ENCODE measurements at places on chromosomes 3 and 15.

DNA sequence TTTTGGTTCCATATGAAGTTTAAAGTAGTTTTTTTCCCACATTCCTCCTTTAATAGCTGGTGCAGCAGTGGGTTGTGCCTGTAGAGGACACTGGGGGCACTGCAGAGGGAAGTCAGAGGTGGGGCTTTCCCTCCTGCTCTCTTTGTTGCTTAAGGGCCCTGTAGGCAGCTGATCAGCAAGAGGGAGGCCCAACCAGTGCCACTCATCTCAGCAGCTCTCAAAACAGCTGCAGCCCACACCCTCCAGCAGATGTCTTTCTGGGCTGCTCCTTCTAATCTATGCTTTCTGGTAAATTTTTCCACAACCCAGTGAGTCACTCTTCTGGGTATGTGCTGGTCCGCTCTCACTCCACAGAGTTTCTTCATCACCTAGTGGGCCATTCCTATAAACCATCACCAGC is 263.8 kb downstream of the FEZF2 start:
- DNase-seq, result no peak

GRCh38 chr3:64138656-64139375 is 86.5 kb downstream of the PRICKLE2 start:
- DNase-seq, result no peak

GRCh38 chr15:56741541-56741940 is 8.2 kb upstream of the ZNF280D start:
- DNase-seq, result no peak

DNA sequence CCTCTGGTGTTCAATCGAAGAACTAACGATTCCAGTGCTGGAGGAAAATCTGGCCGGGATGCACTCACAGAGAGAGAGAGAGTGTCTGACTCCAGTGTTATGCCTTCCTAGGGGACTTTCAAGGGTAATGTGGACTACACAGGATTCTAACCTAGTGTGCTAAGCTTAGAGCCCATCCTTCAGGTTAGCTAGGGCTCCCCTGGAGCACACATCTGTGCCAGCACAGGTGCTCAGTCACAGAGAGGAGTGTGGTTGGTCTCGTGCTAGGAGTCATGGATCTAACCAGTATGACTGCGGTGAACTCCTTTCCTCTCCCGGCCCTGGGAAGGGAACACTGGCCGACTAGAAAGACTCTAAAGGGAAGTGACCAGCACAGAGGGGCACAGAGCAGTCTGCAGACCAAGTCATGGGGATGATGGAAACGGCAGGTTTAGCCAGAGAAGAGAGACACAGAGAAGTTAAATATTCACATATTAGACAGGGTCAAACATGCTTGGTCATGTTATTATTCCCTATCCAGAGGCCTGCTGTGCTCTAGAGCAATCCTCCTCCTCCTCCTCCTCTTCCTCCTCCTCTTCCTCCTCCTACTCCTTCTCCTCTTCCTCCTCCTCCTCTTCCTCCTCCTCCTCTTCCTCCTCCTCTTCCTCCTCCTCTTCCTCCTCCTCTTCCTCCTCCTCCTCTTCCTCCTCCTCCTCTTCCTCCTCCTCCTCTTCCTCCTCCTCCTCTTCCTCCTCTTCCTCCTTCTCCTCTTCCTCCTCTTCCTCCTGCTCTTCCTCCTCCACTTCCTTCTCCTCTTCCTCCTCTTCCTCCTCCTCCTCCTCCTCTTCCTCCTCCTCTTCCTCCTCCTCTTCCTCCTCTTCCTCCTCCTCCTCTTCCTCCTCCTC is 280.3 kb downstream of the XXYLT1 start:
- DNase-seq, result no peak

- peak; percentile 64 for DNase-seq
These were observed 60.9 kb downstream of the ASB7 start for GRCh38 chr15:100663086-100663914.

GRCh38 chr15:40328176-40328575 is 4.7 kb downstream of the INAFM2 start:
- DNase-seq, result no peak

GRCh38 chr3:184335661-184336546 is 1.5 kb upstream of the FAM131A start:
- peak; percentile 93 for DNase-seq

GRCh38 chr3:113423699-113424098 is 17.6 kb downstream of the CFAP44 start:
- DNase-seq, result no peak

GRCh38 chr15:88690331-88690730 is 51.5 kb downstream of the ISG20 start:
- DNase-seq, result no peak

- DNase-seq, result no peak
These were observed 5.1 kb downstream of the EPHB3 start for GRCh38 chr3:184566441-184567414.

GRCh38 chr3:115019900-115020299 is 127.2 kb downstream of the ZBTB20 start:
- DNase-seq, result no peak

DNA sequence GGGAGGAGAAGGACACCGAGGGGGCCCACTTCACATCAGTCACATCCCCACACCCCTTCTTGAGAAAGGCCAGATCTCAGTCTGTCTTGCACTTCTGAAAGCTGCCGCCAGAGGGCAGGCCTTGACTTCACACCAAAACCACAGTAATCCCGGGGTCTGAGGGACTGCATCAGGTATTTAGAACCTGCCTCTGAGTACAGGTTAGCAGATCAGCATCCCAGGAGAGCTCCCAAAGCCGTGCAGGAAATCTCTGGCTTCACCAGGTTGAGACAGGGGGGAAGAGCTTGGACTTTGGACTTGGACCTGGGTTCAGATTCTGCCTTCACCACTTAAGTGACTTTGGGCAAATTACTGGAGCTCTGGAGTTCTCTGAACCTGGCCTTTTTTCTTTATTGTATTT is 50.3 kb downstream of the LHFPL4 start:
- DNase-seq, result peak; percentile 88

GRCh38 chr3:158768361-158768787 is 33.5 kb upstream of the MFSD1 start:
- DNase-seq, result no peak

- no peak for DNase-seq
These were observed 6.3 kb upstream of the RTP4 start for GRCh38 chr3:187361835-187362234.

DNA sequence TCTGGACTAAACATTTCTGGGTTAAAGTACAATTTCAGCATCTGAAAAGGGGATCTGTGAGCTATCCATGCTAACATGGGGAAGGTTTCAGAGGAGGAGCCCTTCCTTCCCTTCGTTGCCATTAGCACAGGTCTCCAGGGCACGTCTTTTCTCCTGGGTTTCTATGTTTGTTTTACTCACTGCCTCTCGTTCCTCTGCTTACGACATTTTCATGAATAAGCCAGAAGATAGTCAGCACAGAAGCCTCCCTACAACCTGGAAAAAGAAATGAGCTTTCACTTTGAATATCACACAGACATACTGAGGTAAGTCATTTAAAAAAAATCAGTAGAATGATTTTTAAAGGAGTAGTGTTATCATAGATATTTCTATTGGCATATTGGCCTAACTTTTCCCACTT is 117.2 kb upstream of the KCNMB2 start:
- no peak for DNase-seq

- peak; percentile 47 for DNase-seq
These were observed 9.8 kb downstream of the TM2D3 start for GRCh38 chr15:101642361-101642760.

DNA sequence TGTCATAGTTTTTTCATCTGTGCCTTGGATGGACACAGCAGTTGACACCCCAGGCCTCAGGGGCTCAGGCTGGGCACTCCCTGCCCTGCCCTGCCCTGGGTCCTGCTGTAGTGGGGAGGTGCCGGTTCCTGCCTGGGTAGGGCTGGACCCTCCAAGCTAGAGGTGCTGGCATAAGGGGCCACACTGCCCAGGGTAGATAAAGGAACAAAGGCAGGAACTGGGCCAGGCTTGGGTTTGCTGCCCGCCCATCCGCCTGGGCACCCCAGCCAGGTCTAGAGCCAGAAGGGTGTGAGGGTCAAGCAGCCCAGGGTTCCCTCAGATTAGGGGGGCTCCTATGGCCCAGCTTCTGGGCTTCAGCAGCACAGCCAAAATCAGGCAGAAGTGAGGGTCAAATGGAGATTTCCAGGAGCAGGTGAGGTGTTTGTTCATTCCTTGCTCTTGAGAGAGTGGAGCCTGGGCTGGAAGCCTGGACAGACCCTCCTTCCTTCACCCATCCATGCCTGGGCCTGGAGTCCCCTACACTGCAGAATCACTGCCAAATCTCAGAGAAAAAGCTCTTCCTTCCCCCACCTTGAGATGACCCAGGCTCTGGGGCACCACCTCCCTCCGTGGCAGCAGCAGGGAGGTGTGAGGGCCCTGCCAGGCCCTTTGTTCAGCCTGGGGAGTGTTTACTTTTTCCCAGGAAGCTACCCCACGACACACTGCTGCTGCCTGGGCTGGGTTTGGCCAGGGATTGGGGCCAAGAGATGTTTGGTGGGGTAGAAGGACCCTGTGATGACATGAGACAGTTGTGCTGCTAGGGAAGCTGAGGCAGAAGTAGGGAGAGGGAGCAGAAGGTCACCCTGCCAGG is 7.1 kb downstream of the SEMA3F start:
- no peak for DNase-seq

DNA sequence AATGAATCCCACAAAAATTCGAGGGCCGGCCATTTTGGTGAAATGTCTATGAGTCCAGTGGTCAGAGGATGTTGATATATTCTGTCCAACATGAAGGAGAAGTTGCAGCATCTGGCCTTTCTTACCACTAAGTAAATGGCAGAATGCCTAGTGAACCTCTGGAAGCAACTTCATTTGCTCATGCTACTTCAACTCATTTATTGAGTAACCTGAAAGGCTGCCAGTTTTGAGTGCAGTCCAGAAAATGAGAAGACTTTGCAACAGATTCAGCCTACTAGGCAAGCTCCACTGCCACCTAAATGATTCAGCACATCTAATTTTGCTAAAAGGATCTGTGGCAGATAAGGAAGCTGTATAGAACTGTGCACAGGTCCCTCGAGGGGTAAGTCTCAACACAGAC is 265.0 kb downstream of the OPA1 start:
- DNase-seq, result no peak

- no peak for DNase-seq
These were observed 57.1 kb upstream of the STRIT1 start for GRCh38 chr3:155350571-155350970.

- no peak for DNase-seq
These were observed 43.1 kb downstream of the COL8A1 start for GRCh38 chr3:99681512-99681911.

DNA sequence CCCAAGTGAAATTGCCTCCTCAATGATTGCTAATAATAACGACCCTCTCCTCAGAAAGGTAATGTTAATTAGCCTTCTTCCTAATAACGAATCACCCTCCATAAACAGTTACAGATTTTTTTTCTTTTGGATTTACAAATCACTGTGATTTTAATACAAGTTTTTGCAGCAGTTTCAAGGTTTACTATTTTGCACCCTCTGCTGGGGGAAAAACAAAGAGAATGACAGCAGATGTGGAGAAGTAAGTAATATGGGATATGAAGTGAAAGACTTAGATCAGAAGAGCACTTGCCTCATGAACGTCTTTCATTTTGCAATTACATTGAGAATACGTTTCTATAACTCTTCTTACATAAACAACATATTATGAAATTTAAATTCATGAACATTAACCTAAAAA is 16.1 kb upstream of the CNTN3 start:
- DNase-seq, result no peak

GRCh38 chr3:112405845-112406244 is 72.9 kb downstream of the CD200 start:
- no peak for DNase-seq

GRCh38 chr3:109644746-109645145 is 307.4 kb upstream of the DPPA4 start:
- no peak for DNase-seq

DNA sequence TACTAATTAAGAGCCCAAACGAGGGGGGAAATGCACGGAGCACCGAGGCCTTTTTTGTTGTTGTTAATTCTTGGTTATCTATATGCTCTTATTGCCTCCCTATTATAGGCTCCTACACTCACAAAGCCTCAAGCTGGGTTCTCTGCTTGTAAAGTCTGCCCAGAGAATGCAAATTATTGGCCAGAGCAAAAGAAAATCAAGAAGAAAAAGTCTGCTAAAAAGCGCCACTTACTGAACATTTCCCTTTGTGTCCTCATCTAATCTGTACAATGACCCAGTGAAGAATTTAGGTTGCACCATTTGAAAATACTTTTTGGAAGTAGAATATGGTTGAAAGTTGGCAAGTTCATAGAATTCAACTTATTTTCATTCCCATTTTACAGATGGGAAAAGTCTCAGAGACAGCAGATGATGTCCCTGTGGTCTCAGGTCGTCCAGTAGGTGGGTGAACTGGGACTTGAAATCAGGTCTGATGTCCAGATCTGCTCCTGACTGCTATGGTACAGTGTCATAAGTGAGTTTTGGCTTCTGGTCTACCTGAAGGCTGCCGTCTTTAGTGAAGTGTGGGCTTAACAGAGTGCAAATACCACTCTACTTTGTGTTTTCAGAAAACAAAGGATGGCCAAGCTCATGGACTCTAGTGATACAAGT is 1.1 kb upstream of the TNFAIP8L3 start:
- no peak for DNase-seq

DNA sequence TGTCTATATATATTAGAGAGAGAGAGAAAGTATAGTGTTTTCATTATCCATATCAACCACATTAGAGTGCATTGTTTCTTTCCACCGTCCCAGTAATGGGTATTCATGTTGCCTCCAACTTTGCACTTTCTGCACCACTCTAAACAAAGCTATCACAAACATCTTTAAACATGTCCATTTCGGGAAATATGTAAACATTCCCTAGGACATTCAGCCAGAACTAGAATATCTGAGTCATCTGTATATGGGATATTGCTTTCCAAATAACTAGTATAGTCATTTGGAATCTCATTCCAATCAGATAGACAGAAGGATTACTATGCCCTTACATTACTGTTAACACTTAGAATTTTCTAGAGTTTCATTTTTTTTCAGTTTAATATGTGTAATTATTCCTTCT is 914.9 kb upstream of the EPHA6 start:
- no peak for DNase-seq

DNA sequence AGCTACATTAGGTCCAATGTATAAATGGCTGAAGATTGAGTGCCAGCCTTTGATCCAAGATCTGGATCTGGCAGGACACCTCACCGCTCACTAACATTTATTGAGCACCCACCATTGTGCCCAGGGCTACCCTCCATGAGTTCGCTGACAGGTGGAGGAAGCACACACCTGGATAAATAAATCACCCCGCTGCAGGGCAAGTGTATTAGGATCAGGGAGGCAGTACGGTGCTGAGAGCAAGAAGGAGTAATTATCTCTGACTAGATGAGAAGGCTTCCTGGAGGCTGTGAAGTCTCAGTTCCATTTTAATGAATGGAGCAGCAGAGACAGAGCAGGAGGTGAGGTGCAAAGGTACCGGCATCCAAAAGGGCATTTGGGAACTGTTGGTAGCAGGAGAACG is 104.1 kb downstream of the LIPC start:
- no peak for DNase-seq

GRCh38 chr3:32488474-32489008 is 14.1 kb downstream of the CMTM6 start:
- DNase-seq, result no peak

DNA sequence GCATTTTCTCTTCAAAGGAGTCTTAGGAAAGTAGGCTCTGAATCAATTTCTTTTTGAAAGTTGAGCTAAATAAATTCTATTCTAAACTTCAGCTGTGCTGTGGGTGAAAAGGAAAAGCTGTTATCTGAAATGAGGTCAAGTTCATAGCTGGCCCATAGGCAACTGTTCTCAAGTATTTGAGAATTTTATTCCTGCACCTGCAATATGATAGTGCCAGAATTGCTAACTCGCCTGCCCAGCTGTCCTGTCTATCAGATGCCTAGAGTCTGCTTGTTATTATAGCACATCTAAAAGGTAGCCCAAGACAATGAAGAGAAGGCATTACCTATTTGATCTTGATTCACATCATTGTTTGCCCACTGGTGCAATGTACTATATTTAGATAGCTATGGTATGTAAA is 798.7 kb downstream of the DIPK2A start:
- DNase-seq, result no peak

All from SK-N-SH (cell line).